Activated naive CD4-positive, alpha-beta T cell treated with anti-CD3 and anti-CD28 coated beads, Interleukin-2, amount 50 U/mL, for 72 hours (primary cell): ENCODE measurements at places on chromosomes 1 and 21.

DNA sequence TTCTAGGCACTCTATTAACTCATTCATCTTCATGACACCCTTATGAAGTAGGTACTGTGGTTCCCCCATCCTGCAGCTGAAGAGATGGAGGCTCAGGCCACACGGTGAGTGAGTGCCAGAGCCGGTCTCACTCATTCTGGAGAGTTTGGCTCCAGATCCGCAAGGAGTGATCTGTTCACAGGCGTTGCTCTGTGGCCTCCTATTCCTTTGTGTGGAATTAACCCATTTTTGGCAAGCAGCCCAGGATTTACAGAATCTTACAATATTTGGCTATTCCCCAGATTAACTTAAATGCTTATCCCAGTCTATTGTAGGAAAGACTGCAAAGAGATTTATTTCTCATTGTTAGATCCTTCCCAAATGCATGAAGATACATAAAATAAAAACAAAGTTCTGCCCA lies 29.6 kb downstream of the KIAA0040 start:
- no peak for DNase-seq

DNA sequence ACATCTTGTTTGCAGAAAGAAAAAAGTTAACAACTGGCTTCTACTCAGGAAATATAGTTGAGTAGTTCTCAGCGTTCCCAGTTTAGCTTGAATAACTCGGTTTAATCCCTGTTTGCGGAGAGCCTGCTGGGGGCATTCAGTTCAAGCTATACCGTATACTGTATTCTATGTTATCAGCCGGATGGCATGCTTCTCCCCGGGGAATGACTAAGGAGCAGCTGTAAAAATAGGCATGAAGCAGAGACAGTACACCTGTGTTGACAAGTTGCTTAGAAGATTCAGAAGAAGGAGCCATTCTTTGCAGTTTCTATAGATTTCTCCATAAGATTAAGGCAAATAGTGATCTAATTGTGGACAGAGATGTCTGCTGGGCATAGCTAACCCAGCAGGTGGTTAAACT lies 267.8 kb upstream of the NCAM2 start:
- DNase-seq = no peak

- peak; percentile 35 for DNase-seq
Observed at GRCh38 chr1:230972855-230973271, 5.8 kb downstream of the TTC13 start.

GRCh38 chr21:15825700-15826099 lies 95.9 kb downstream of the USP25 start:
- no peak for DNase-seq
